Bone marrow (tissue), 2 donors: ENCODE measurements at places on chromosomes 16 and 17.

DNA sequence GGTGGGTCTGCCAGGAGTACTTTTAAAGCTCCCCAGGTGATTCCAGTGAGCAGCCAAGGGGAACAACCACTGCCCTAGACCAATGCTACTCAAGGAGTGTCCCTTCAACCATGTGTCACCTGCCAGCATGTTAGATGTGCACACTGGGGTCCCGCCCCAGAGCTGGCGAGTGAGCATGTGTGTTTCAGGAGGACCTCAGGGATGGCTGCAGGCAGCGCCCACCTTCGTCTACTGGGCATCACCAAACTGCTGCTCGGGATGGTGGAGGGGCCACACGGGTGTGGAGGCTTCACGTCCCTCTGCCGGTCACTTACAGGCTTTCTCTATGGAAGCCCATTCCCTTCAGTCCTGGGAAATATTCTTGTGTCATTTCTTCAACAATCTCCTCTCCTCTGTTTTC lies 29.0 kb upstream of the DOC2B start:
- DNase-seq = no peak

DNA sequence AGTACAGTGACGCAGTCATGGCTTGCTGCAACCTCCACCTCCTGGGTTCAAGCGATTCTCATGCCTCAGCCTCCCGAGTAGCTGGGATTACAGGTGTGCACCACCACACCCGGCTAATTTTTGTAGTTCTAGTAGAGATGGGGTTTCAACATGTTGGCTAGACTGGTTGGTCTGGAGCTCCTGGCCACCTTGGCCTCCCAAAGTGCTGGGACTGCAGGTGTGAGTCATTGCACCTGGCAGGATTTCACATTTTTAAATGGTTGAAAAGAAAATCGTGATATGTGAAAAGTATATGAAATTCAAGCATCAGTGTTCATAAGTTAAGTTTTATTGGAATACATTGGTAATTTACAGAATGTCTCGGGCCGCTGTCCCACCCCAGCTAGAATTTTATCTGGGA lies 2.6 kb downstream of the RMI2 start:
- no peak for DNase-seq

DNA sequence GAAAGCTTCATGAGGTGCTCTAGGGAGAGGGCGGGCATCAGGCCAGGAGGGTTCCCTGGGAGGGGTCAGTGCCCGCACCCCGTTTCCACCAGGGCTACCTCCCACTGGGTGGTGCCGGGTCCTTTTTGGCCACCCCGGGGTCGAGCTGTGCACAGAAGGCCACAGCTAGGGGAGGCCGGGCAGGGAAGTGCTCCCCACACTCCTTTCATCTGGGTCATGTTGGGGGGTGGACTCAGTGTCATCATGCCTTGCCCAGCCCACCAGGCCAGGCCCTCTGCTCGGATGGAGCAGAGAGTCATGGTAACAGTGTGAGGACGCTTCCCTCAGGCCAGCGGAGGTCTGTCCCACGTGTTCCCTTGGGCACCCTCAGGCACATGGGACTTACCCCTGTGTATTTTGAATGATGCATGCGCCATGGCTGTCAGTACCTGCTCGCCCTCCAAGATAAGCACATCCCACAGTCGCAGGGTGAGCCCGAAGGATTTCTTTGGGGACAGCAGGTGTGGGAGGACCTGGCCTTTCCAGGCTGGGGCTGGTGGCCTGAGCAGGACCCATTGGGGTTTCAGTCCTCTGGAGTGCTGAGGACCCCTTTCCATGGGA lies 46.4 kb downstream of the TNFRSF13B start:
- no peak for DNase-seq

GRCh38 chr16:54360681-54361080 lies 74.1 kb upstream of the IRX3 start:
- no peak for DNase-seq

GRCh38 chr16:979859-980594 lies 1.5 kb upstream of the SOX8 start:
- no peak for DNase-seq

DNA sequence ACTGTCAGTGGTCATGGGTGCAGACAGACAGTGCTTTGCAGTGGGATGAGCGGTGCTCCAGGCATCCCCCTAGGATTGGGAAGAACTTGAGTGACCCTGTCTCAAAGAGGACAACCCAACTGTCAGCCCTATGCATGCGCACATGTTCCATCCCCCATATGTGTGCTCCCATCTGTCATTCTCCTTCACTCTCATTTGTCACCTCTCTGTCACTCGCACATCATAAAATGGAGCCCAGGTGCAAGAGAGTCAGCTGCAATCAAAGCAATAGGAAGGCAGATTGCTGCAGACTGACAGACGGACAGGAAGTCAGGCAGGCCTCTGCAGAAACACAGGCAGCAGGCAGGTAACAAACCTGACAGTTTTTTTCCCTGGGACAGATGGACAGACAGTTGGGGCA lies 101.8 kb upstream of the CCL1 start:
- DNase-seq = no peak

GRCh38 chr16:20971401-20971800 lies 70.8 kb downstream of the LYRM1 start:
- no peak for DNase-seq

DNA sequence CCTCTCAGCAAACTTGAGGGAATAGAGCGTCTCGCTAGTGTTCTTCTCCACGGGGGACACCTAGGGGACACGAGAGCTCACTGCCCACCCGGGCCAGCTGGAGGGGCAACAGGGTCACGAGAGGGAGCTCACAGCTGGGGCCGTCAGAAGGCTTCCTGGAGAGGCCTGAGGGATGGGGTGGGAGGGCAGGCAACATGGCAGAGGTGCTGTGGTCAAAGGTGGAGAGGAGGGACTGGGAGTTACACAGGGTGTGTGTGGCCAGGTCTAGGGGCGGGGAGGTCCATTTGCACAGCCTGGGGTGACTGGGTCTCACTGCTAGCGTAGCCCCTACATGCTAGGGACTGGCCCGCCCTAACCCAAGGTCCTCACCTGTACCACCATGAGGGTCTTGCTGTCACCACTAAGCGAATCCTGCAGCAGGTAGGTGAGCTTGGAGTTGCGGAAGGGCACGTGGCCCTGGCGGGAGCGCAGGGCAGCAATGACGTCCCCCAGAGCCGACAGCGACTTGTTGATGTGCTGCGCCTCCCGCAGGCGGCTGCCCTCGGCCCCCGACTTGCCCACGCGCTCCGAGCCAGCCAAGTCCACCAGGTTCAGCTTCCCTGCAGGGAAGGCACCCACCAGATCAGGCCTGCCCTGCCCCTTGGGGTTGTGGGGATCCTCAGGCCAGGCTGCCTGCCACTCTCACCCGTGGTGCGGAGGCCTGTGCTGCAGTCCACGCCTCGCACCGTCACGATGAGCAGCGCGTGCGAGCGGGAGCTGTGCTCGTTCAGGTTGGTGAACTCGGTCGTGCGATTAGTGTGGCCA lies 25.0 kb downstream of the KATNB1 start:
- no peak for DNase-seq

GRCh38 chr16:85162478-85163277 lies 50.4 kb upstream of the CIBAR2 start:
- no peak for DNase-seq

DNA sequence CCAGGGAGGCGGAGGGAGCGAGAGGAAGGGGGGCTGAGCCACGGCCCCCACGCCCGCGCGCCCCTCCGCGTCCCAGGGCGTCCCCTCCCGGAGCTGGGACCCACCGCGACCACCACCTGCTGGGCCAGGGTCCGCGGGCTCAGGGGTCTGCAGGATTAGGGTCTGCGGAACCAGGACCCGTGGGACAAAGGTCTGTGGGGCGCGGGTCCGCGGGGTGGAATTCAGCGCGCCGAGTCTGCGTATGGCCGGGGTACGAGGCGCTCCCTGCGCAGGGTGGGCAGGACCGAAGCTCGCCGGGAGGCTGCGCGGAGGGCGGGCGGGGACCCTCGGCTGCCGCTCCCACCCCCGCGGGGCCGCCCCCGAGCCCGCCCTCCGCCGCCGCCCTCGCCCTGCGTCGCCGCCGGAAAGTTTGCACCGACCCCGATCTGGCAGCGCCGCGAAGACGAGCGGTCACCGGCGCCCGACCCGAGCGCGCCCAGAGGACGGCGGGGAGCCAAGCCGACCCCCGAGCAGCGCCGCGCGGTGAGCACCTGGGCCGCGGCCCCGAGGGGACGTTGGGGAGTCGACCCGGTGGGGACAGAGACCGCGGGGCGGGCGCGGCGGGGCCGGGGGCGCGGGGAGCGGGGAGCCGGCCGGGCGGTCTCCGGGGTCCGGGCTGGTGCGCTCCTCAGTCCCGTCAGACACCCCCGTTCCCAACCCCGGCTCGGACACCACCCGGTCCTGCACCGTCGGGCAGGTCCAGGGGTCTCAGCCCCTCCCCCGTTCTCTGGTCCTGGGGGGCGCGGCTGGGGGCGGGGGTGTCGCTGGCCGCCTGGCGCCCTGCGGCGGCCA lies at the start of gene GCGR:
TSS of gene GCGR (plus strand) at position 423 of the 831 bp plus-strand sequence. CDS start 4,869 bp downstream, outside the sequence.
- no peak for DNase-seq

DNA sequence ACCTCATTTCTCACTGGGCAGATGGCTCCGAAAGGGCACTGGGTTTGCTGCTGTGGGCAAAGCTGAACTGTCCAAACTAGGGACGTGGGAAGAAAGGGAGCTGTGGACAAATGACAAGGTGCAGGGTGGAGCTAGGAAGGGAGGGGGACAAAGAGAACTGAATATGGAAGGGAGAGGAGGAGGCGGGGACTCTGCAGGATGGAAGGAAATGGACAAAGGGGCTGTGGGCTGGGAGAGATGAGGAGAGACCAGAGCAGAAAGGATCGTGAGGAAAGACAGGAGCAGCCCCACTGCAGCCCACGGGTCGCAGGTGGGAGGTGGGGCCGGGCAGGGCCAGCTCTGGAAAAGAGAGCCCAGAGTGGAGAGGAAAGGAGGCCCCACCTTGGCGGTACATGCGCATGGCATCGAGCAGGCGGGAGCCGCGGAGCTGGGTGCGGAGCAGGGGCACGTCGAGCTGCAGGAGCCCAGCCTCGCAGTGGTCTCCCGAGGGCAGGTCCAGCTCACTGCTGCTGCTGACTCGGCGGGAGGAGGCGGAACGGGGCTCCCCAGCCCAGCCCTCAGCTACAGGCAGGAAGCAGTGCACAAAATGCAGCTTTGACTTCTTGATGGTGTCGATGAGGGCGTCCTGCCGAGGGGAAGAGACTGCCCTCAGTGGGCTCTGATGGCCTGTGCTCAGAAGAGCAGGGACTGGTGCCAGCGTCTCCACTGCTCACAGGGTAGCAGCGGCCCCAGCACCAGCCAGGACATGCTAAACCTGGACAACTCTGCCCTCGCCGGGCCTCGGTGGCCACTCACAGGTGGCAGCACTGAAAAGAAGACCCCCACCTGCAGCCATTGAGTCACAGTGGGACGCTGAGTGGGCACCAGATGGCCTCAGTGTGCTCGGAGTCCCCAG lies 66.8 kb downstream of the PIPOX start:
- DNase-seq = no peak

GRCh38 chr17:17445925-17446665 lies 30.7 kb upstream of the MED9 start:
- DNase-seq = no peak
